ENCODE measurements at places on chromosomes 11 and 22. TPM values are rescaled to one million over a fixed set of nuclear protein-coding genes. Genes with fewer than 3 reads are reported as not detected.

SCGB1D2 gene
- total RNA-seq = not detected

GNB1L gene
- total RNA-seq = 5.2 TPM

DEFB131B gene
- total RNA-seq = not detected

OR5A1 gene
- total RNA-seq = not detected

RAD9A gene
- total RNA-seq = 2.4 TPM

BARX2 gene
- not detected for total RNA-seq

NLRP14 gene
- total RNA-seq = 0.09 TPM

DUSP8 gene
- total RNA-seq = under 0.01 TPM

PNPLA3 gene
- total RNA-seq = 4.5 TPM

MOGAT2 gene
- total RNA-seq = not detected

CSF2RB gene
- total RNA-seq = not detected

P2RY2 gene
- total RNA-seq = not detected

OR52N4 gene
- not detected for total RNA-seq

ART5 gene
- total RNA-seq = not detected

MS4A4A gene
- total RNA-seq = not detected

CBX7 gene
- total RNA-seq = 6.6 TPM
